ENCODE measurements at places on chromosomes 3 and 15.

GRCh38 chr15:72912996-72913395 is 129.4 kb upstream of the ADPGK start:
- DNase-seq = no peak

DNA sequence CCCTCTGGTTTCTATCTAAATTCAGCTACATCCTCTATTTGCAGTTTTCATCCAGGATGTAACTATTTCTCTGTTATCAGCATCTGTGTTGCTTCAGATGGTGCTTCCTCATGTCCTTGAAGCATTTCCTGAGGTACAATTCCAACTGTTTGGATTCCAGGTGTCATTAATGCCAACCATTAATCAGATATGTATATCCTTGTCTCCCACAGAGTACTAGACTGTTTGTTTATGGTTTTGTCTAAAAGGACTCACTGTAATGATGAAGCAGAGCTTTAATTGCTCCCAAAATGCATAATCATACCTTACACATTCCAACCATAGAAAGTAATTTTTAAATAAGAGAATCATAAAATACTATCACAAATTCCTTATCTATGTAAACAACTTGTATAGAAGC is 288.5 kb upstream of the MME start:
- DNase-seq = no peak

DNA sequence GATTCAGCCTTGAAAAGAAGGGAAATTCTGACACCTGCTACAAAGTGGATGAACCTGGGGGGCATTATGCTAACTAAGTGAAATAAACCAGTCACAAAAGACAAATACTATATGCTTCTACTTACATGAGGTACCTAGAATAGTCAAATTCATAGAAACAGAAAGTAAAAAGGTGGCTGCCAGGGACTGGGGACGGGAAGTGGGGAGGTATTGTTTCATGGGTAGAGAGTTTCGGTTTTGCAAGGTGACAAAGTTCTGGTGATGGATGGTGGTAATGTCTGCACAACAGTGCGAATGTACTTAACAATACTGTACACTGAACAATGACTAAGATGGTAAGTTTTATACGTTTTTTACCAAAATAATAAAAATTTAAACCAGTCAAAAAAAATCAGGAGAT is 4.8 kb downstream of the IDH2 start:
- no peak for DNase-seq

GRCh38 chr3:17149076-17149475 is 264.3 kb downstream of the PLCL2 start:
- DNase-seq = no peak
